Stimulated activated CD8-positive, alpha-beta memory T cell treated with anti-CD3 and anti-CD28 coated beads, Interleukin-7, amount 100 ng/mL, for 24 hours (primary cell): ENCODE measurements at places on chromosomes 13 and 19.

DNA sequence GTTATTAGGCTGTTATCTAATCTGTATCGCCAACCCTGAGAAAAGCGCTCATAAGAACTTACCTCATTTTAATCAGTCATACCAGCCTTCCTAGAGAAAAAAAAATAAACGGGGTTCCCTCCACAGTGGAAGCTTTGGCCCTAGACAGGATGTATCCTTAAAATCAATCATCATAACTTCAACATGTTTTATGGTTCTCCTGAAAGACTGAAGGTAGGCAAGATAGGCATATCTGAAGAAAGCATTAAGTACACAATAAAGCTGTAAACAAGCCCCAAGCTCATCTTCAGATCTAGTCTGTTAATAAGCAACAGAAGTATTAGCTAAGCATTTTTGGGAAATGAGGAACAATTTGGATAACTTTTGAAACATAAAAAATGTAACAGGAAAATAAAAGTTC, 18.7 kb upstream of the SERP2 start:
- no peak for DNase-seq

- DNase-seq: no peak
Observed at GRCh38 chr19:51607077-51607476, 23.1 kb downstream of the SIGLEC5 start.

DNA sequence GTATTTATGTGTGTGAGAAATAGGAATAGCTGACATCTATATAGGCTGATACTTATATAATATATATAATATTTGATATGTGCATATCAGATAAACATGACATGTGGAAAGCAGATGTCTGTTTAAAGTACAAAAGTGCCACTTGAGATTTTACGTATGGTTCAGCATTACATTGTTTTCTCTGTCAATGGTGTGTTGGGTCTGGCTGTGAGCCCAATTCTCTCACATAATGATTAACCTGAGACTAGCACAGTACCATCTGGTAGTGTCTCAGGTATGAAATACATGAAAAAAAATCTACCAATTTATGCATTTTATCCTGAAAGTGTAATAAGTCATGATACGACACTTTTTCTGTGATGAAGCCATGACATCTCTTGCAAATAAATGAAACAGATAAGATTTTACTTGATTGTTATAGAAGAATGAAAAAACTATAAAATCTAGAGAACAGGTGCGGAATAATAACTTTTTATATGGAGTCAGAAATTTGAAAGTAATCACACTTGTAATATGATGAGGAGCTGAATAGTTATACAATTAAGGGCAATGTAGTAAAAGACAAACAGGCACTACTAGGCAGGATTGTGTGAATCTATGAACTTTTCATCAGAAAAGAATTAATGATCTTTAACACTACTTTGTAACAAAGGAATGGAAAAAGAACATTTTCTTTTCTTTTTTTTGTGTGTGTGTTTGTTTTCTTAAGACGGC, 1405.0 kb downstream of the OLFM4 start:
- DNase-seq: no peak

- DNase-seq: no peak
Observed at GRCh38 chr13:30303269-30303668, 4.1 kb downstream of the KATNAL1 start.

GRCh38 chr13:27037571-27037970, 134.0 kb downstream of the USP12 start:
- DNase-seq: no peak

- no peak for DNase-seq
Observed at GRCh38 chr19:53626976-53627375, 4.8 kb upstream of the DPRX start.
